ENCODE measurements at places on chromosomes 7 and 10.

DNA sequence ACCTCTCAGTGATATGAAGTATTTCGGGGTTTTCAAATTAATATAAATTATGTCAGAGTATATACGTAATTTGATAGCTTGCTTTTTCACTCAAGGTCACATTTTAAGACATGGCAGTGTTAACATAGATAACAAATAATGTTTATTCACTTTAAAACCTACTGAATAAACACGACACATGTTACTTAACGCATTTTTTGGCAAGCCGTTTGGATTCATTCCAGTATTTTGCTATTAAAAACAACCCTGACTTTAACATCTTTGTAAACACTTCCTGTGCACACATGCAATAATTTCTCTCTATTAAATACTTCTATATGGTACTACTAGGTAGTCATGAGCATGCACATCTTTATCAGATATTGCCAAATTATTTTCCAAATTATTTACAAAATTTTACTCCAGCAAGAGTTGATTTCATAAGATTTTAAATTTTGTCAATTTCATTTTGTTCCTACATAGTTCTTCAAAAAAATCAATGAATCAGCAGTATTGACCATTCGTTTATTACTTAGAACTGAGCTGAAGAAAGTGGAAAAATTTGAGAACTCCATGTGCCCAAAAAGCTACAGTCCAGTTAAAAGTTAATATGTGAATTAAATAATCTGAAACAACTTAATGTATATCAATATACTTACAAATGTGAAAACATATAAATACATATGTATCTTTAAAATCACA lies 26.8 kb upstream of the THSD7A start:
- DNase-seq, result no peak

DNA sequence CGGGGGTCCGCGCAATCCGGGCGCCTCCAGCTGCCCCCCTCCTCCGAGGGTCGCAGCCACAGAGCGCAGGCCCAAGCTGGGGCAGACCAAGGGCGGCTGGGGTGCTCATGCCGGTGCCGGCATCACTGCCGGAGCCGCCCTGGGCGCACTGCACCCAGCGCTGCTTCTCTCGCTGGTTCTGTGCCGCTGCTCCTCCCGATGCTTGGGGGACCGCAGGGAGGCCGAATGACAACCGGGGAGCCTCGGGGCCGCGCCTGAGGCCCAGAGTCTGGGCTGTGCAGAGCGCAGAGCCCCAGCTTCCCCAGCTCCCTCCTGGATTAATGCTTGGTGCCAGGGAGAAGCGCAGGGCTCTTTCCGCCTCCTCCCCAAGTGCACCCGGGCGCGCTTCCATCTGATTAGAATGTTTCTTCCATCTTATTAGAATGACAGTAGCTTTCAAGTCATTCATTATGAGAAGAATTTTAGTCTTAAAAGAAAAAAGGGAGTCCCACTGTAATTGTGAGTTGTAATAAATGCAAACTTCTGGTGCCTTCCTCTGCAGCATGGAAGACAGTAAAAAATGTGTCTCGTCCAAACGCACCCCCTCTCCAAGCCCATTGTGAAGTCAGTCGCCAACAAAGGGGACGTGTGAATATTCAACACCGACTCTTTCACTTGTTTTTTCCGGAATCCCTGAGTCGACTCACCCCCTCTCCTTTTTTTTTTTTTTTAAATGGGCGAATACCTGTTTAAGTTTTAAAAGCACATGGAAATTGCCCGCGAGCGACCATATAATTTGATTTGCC lies 19.5 kb upstream of the PTF1A start:
- DNase-seq, result no peak

DNA sequence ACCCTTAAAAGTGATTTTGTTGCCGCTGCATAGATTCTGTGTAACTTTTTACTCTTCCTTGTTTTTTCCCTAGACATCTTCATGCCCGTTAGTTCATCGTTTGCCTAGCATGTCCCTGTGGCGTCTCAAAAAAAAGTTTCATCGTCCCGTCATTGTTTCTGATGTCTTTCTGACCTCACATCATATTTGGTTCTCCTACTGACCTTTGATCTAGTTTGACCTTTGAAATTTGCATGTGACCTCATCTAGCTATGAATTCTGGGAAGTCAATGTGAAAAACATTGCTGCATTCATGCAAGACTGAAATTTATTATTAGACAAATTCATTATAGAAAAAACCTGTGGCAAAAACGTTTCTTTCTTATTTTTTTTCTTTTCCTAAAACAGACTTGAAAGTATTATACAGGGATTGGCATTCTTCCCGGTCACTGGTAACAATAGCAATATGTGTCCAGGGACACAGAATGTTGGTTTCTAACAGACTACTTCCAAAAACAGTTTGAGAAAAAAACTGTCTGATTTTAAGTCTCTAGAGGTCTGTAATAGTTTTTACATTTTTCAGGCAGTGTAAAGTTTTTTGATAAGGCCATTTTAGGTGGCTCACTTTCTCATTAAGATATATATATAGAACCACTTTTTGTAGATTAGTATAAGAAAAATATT lies 280.9 kb downstream of the USP6NL start:
- no peak for DNase-seq

GRCh38 chr7:38658921-38659320 lies 27.7 kb upstream of the AMPH start:
- DNase-seq, result no peak

- DNase-seq, result no peak
These were observed 4.5 kb upstream of the BLNK start for GRCh38 chr10:96275685-96276418.

GRCh38 chr7:130900471-130901076 lies 166.6 kb upstream of the KLF14 start:
- no peak for DNase-seq

DNA sequence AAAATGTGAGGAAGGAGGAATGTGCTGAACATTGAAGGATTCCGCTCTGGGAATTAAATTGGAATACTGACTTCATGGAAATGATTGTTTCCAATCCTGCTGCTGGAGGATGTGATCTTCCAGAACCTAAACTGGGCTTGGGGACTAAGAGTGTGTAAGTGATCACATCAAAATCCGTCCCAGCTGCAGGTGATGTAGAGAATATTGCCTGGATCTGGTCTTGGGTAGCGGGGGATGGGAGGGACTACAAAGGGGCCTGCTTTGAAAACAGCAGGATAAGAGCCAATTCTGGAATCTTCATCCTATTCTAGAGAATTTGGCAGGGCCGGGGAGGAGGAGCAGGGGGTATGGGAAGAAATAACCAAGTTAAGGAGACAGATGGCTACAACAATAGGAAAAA lies 552.2 kb upstream of the FZD8 start:
- DNase-seq, result no peak

GRCh38 chr10:80078448-80079311 lies at the start of gene TMEM254:
Gene TMEM254, plus strand, starts transcription at chr10:80078665. Its CDS starts 35 bp downstream, at chr10:80078700.
- peak; percentile 65 for DNase-seq

GRCh38 chr10:95759233-95759826 lies 3.4 kb downstream of the ENTPD1 start:
- DNase-seq, result no peak

GRCh38 chr7:143884969-143885559 lies 16.9 kb downstream of the TCAF1 start:
- no peak for DNase-seq

GRCh38 chr7:139915864-139916716 lies 87.0 kb downstream of the TBXAS1 start:
- DNase-seq, result no peak

DNA sequence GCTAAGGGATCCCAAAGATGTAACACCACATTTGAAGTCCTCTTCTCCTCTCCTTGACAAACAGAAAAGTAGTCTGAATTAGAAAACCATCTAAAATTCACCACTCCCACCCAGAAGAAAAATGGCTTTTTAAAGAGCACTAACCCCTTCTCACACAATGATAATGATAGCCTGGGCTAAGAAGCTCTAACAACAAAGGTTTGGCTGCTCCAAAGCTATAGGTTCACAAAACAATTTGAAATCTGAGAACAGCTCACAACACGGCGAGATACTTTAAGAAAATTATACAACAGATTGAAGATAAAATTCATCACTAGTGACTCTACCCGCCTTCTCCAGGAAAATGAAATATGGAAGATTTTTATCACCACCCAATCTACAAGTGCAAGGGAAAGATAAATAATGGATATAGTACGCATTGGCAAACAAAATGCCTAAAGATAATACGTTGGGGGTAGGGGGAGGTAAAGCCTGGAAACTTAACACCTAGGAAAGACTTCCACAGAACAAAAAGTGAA lies 7.4 kb downstream of the ITGB1 start:
- no peak for DNase-seq

DNA sequence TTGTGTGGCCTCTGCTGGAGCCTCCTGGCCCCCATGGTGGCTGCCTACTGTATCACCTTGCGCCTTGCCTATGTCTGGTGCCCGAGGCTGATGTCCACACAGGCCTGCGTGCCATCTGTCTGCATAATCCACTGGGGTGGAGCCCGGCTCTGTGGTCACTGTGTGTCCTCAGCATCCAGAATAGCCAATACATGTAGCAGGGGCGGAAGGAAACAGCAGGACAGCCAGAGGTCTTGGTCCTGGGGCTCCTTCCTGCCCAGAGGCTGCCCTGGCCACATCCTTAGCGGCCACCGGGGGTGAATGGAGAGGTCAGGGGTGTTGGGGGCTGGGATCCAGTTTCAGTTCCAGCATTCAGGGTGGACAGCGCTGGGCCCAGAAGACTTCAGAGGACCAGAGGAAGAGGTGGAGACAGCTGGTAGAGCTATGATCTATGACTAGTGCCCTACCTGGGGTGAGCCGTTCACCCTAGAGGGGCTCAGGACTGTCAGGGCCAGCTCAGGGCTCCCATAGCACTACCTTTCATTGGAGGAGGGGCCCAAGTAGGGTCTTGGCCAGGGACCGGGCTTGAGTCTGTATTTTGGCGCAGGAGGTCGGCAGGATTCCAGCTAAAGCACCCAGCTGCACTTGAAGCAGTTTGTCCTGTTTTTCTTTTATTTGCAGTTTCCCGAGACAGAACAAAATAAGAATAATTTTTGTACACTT lies 15.9 kb downstream of the YKT6 start:
- no peak for DNase-seq

DNA sequence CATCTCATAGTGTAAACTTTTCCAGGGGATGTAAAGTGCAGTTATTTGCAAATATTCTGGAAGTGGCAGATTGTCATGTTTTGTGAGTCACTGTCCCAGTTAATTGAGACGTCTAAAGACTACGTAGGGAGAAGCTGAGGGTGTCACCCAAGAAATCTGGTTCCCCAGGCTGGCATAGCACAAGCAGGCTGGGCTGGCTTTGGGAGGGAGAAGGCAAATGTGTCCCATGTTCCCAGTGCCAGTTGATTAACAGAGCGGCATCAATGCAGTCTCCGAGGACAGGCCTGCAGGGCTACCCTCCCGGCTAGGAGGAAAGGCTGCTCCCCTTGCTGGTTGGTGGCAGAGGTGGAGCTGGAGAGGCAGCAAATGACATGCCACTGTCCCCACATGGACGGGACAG lies 388.3 kb upstream of the MKI67 start:
- DNase-seq, result no peak

DNA sequence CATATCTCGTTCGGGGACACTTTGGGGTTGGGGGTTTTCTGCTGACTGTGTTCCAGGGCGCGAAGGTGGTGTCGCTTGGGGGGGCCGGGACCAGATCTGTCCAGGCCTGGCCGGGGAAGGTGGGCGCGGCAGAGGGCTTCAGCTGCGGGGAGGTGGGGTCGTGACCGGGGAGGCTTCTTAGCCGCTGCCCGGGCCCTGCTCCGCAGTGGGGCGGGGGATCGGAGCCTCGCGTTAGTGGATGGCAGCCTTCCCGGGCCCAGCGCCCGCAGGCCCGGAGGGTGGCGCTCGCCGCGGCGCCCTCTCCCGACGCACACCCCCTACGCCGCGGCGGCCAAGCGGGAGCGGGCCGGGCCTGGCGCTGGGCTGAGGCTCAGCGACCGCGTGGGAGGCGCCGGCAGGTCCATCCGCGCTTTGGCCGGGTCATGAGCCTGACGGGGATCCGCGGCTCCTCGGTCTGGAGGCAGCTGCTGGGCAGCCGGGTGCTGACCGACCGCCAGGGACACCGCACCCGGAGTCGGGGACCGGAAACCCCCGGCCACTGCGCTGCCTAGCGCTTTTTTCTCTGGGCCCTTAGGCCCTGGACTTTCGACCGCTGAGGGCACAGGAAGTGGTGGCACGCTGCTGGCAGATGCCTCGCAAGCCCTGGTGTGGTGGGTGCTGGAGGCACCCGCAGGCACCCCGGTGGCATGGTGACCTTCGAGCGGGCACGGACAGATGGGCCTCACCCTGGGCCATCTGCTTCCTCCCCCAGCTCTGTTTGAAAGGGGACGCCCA lies 1.2 kb downstream of the AGAP3 start:
- peak; percentile 38 for DNase-seq

DNA sequence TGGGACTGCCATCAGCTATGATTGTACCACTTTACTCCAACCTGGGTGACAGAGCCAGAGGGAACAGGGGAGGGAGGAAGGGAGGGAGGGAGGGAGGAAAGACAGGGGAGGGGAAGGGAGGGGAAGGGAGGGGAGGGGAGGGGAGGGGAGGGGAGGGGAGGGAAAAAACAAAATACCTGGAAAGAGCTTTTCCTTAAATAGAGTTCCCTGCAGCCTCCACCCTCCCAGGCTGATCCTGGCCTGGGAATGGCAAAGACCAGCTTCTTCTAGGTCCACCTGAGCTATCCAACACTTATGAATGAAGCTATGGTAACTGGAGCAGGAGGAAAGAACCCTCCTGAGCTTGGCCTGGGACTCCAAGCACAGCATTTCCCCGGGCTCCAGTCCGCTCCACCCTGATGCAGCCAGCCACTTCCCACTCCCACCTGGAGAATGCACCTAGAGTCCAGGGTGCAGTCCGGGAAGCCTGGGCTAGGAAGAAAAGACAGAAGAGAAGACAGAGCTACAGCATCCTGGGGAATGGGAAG lies 66.1 kb downstream of the GRID1 start:
- no peak for DNase-seq

DNA sequence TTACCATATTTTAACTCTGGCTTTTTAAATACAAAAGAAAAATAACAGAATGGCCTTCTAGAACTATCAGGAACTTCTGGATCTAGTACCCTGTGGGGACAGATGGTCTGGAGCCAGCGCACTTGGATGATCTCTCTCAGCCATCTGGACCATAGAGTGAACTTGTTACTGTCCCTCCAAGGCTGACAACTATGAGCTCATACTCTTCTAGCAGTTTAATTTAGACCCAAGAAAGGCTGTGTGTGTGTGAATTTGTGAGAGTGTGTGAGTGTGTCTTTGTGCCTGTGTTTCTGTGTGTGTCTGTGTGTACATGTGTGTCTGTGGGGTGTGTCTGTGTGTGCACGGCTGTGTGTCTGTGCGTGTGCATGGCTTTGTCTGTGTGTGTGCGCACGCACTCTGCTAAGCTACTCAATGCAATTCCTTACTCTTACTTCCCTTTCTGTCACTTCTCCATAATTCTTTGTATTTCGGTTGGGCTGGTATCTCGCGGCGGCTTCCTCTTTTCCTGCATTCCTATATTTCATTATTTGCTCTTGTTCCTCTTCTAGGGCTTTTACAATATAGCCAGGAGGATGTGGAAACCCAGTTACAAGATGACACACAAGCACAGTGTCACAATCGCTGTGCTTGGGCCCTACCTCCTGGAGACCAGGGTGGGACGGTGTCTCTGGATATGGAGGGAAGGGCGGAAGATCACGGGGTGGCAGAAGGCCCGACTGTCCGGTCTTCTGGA lies 51.9 kb downstream of the IKZF1 start:
- no peak for DNase-seq
